ENCODE measurements at places on chromosomes 6 and 20.

DNA sequence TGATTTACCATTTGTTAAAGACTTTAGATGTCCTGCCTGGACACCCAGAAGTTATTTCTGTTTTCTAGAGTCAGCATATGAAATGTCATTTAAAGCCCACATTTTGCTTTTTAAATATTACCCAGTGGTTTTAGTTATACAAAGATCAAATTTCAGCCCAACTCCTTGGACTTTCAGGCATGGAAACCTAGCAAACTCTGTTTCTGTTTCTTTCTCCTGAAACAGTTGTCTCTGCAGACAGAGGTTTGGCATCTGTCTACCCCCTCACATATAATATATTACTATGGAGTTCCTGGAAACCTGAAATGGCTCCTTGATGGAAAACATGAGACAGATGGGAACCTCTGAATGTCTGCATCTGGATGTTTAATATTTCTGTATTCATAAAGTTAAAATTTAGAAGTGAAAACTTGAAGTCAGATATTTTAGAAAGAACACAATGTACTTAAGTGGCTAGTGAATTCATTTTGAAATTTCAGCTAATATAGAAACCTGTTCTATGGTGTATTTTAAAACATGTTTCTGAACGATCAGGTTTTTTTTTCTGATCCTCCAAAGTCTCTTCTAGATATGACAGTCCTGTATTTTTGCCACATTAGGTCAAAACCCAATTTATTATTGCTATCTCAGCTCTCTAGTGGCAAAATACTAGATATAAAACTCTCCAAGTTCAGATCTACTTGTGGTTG is 743.3 kb downstream of the CD109 start:
- DNase-seq = no peak

- DNase-seq = no peak
Observed at GRCh38 chr6:30935018-30935417, 3.0 kb upstream of the SFTA2 start.

- DNase-seq = no peak
Observed at GRCh38 chr6:5055118-5055517, 30.0 kb upstream of the PPP1R3G start.

DNA sequence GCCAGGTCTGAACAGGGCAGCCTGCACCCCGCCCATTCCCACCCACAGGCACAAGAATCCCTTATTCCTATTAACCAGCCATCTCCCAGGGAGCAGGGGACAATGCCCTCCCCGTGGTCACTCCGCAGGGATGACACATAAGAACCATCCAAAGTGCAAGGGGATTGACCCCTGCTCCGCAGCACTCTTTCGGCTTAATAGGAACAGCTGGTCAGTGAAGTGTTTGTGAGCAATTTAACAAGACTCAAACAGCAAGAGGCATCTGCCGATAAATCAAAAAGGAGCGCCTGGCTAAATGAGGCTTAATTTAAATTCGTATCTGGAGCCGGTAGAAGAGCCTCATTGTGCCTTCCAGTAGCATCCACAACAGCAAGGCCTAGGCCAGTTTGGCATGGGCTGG is 389.4 kb downstream of the RNGTT start:
- no peak for DNase-seq

DNA sequence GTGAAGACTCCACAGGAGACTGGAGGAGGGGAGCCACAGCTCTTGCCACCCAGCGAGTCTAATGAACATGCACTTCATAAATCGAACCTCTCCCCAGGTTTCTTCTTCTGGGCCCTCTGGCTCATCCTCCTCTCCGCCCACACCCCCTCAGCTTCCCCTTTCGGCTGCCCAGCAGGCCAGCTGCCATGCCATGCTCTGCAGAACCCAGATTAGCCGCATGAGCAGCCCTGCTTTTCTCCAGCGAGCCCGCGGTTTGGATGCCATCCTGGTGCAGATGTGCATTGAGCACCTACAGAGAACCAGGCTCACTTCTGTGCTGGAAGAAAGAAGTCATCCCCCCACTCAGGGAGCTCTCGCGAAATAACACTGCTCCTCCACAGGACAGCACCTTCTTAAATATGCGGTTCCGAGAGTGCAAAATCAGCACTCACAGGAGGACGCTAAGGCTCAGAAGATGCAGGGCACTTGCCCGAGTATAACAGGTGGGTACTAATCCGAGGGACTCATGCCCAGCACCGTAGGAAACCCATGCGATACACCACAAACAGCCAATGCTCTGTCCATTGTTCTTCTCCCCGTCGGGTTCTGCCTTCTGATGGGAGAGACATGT is 143.0 kb upstream of the THBS2 start:
- no peak for DNase-seq

GRCh38 chr6:148464319-148465010 is 121.8 kb downstream of the SASH1 start:
- DNase-seq = peak; percentile 8

DNA sequence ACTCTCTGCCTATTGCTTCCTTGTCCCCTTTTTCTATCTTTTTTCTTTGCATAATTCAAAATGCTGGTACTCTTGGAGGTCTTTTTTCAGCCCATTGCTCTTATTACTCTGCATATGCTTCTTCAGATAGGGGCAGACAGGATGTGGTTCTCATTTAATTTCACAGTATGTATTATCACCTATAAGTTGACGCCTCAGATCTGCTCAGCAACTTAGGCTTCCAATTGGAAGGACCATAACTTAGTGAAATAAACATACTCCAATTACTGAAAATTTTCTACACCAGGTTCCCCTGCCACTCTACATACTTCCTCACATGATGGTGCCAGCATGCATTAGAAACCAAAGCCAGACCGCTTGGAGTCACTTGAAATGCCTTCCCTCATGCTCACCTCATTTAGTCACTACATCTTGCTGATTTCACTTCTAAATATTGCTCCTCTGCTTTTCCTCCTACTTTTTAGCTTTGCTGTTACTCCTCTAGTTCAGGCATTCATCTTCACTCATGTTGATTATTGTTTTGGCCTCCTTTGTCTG is 34.5 kb upstream of the AHI1 start:
- no peak for DNase-seq

GRCh38 chr6:169188475-169188874 is 65.2 kb downstream of the THBS2 start:
- DNase-seq = no peak

DNA sequence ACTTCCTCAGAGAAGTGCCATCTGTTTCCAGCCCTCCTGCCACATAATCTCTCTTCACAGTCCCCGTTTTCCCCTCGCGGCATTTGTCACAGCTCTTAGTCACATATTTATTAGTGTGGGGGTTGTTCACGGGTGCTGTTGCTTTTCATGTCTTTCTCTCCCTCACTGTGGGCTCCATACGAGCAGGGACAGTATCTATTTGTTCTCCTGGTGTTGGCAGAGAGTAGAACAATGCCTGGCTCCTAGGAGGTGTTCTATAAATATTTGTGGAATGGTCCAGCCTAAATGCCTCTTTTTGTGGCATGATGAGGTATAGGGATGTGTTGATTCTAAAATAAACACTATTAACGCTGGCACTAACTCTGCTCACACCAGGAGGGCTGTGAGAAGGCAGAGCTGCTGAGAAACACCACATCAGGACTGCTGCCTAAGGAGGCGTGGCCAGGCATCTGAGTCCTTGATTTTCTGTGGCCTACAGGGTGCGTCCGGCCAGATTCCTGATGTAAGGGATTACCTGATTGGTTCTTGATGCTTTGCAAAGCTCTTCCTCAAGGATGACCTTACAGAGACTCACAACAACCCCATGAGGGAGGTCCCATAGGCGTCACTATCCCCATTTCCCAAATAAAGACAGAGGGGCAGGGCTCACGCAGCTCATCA is 219.8 kb upstream of the ARID1B start:
- DNase-seq = no peak

DNA sequence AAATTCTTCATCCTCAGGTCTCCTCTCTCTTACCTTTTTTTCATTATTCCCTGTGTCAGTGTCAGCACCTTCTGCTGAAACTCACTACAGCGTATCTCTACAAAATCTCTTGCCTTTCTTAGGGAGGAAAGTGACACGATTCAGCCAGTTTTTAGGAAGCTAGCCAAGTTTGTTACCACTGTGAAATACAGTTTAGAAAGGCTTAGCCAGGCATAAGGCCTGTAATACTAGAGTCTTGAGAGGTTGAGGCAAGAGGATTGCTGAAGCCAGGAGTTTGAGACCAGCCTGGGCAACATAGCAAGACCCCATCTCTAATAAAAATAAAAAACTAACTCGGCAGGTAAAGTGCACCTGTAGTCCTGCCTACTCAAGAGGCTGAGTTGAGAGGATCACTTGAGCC is 16.7 kb downstream of the TAB2 start:
- no peak for DNase-seq

DNA sequence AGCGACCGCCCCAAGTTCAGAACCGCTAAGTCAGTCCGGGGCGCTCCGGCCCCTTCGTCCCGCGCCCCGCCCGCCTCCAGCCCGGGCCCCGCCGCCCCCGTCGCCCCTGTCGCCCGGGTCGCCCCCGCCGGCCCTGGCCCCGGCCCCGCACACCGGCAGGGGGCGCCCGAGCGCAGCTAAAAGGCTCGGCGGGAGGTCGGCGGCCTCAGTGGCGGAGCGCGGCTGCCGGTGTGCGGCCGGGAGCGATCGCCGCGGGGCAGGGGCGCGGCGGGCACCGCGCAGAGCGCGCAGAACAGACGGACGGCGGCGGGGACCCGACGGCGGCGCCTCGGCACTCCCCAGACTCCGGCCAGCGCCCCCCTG is at the start of gene FNDC1:
Gene FNDC1, plus strand, starts transcription at position 208 of the 363 bp plus-strand sequence. CDS start 197 bp downstream, outside the sequence.
- DNase-seq = peak; percentile 36

GRCh38 chr6:99589290-99589672 is 17.4 kb upstream of the PRDM13 start:
- DNase-seq = no peak

GRCh38 chr6:16108921-16109658 is 19.8 kb upstream of the MYLIP start:
- no peak for DNase-seq

GRCh38 chr6:118574051-118574865 is 26.2 kb downstream of the PLN start:
- DNase-seq = no peak

GRCh38 chr6:154289818-154290508 is 66.6 kb downstream of the IPCEF1 start:
- no peak for DNase-seq

DNA sequence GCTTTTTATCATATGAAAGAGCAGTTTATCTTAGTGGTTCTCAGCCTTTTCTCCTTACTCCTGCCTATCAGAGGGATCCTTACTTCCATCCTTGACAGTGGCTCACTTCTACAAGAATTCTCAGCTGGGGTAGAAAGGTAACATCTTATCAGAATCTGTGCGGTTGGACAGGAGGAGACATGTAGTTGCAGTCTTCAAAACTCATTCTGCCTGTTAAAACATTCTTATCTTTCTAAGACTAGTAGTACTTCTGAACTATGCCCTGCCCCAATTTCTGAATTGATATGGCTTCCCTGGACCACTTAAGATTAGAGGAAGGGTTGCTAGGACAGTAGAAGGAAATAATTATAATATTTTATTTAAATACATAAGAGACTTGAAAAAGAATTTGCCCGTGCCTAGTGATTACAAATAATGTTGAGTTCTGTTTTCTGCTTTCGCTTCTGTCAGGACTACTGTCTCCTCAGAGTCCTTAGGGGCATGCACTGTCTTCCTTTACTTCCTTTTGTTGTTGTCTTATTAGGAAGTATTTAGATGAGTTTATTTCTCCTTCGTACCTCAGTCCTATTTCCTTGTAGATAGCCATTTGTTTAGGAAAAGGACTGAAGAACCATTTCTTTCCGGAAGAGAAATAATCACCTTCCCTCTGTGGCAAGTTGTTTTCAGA is 24.9 kb downstream of the BLTP3A start:
- DNase-seq = no peak

- DNase-seq = no peak
Observed at GRCh38 chr6:143107440-143107839, 46.8 kb downstream of the AIG1 start.

GRCh38 chr6:74182992-74183391 is 487.0 kb downstream of the CD109 start:
- no peak for DNase-seq

DNA sequence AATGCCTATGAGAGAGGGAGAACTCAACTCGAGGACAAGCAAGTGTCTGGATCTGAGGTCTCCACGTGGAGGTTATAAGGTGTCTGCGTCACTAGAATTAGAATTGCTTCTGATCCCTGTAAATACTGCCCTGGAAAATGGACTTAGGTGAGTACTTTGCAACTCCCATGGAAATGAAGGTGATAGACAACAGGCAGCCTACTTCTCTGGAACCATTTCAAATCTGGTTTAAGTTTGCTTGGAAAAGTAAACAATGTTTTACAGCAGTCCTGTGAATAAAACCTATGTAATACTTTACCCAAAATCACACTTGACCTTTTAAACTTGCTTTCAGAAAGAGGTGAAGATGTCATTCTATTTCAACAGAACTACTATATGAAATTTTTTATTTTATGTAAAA is 70.1 kb upstream of the TENT5A start:
- no peak for DNase-seq

- DNase-seq = no peak
Observed at GRCh38 chr6:42301986-42302385, 84.3 kb upstream of the MRPS10 start.

DNA sequence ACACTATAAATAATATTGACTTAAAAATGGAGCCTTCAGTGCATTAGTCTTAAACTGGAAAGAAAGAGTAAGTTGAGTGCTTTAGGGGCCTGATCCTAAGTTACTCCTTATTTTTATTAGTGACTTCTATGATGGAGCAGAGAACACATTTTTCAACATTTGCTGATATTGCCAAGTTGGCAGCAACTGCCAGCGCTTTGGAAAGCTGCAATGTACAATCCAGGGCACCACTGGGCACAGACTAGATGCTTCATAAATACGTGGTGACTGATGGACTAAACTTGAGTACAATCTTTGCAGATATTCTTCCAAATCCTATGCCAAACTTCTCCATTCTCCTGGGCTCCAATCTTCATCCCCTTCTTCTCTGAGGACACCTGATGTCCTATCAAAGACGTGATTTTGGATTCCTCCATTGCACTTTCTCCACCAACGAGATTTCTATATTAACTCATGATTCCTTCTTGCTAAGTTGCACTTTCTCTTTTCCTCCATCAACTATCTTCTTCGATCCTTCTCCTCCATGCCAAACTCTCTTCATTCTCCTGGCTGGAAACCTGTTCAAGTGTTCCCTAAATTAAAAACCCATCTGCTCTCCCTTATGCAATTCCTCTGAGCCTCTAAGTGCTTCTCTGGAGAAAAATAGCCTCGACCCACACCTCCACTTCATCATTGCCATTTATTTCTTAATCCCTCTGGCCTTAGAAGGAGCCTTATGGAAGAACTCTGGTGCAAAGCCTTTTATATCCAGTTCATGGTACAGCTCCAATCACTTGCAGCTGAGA is 28.5 kb upstream of the PAK5 start:
- no peak for DNase-seq

DNA sequence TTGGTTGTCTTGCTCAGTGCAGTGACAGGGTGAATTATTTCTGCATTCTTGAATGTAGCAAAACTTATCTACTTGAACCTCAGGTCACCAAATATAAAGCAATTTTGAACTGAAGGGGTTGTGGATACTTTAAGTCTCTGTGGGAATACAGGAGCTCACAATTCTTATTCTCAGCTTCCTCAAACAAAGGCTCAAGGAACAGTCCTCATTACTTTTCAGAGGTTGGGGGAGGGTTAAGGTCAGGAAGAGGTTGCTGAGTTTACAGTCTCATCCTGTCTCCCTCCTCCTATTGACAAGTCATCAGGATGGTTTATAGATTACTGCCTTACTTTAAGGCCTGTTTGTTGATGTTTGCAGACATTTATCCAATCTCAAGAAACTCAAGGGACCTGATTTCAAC is 143.6 kb upstream of the SPACA1 start:
- DNase-seq = no peak

GRCh38 chr6:154428897-154429296 is 72.3 kb upstream of the IPCEF1 start:
- DNase-seq = no peak

- DNase-seq = no peak
Observed at GRCh38 chr20:53298260-53298659, 295.4 kb downstream of the ZNF217 start.

GRCh38 chr6:69948479-69949114 is 82.2 kb downstream of the COL19A1 start:
- DNase-seq = no peak

Data from T follicular helper cell (primary cell).